ENCODE measurements at places on chromosomes 5 and 9.

DNA sequence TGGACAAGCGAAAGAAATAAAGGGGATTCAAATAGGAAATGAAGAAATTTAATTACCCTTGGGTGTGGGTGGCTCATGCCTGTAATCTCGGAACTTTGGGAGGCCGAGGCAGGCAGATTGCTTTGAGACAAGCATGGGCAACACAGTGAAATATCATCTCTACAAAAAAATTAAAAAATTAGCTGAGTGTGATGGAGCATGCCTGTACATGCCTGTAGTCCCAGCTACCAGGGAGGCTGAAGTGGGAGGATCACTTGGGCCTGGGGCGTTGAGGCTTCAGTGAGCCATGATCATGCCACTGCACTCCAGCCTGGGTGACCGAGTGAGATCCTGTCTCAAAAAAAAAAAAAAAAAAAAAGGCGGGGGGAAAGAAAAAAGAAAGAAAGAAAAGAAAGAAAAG lies 4.0 kb upstream of the RCL1 start:
- no peak for DNase-seq

DNA sequence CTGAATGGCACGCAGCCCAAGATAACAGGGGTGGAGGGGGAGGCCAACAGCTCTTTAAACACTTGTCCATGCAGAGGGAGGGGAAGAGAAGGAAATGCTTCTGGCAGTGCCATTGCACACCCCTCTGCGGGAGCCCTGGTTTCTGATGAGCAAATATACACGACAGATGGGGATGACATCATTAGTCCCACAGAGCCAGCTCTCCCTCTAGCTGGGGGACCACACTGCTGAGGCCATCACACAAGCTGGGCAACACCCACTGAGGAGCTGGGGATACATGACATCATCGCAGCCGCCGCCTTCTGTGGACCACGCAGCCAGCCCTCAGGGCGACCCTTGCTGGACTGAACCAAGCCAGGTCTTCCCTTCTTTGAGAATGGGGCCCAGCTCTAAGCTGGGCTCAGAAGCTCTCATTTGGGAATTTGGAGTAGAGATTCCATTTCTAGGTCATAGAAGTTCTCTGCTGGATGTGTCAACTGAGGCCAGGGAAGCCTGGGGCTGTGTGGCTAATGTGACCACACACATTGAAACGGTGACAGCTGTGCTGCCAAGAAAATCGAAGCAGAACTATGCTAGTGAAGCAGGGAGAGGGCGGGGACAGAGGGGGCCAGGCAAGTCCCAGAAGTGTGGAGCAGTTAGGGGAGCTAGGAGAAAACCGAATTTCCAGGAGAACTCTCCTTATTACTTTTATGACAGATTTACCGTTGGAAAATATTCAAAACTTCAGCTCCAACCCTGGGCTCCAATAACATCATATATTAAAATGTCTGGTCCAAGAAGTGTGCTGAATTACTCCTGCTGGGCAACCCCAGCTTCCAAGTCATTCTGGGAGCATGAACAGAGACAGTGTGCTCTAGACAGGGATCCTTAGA lies 79.5 kb downstream of the PRRT1B start:
- no peak for DNase-seq

DNA sequence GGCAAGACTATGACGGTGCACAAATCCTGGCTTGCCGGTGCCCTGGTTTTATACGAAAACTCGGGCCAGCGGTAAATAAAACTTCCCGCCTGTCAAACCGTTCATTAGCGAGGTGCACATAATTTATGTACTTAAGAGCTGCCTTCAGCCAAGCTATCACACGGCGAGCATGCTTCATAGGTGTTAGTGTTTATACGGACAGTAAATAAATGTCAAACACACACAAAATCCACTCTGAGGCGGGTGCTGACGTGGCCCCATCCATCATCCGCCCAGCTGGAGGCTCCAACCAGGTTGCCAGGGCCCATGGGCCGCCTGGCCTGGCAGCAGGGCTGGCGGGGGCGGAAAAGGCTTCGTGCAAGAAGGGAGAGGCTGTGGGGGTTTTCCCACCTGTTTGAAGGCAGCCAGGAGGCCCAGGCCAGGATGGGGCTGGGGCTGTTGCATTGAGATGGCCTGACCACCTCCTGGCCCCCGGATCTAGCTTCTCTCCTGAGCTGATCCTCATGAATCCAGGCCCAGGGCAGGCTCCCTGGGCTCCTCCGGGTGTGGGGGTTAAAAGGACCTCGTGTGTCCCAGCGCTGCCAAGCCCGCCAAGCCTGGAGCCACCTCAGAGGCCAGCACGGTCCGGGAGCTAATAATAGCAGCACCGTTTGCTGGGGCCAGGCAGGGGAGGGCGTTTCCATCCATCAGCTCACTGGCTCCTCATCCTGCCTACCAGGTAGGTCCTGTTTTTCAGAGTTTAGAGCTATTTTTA lies 43.2 kb downstream of the BARX1 start:
- no peak for DNase-seq

DNA sequence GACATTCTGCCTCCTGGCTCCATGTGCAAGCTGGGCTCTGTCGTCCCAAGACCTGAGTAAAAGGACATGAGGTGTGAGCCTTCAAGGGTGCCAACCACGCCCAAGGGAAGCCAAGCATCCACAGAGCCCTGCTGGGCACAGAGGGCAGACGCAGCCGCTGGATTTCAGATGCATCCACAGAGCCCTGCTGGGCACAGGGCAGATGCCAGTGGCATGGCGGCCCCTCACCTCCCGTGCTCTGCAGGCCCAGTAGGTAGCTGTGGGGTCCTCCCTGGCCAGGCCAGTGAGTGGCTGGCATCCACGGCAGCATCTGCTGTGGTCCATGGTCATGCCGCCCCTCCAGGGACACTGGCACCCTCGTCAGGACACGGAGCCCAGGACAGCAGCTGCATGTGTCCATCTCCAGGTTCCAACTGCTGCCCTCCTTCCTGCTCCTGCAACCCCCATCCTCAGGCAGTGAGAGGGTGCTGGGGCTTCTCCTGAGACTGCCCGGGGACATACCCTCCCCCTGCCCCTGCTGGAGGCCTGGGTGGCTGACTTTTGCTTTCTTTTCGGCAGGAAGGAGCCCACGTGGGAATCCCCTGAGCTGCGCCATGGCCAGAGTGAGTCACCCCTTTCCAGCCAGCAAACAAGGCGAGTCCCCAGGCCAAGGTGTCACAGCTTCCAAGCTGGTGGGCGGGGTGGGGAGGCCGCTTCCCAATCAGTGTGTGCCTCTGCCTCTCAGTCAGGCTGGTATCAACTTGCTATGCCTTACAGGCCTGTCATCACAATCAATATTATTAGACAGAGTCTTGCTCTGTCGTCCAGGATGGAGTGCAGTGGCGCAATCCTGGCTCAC lies 4.0 kb upstream of the TRAF2 start:
- DNase-seq = peak; percentile 71

DNA sequence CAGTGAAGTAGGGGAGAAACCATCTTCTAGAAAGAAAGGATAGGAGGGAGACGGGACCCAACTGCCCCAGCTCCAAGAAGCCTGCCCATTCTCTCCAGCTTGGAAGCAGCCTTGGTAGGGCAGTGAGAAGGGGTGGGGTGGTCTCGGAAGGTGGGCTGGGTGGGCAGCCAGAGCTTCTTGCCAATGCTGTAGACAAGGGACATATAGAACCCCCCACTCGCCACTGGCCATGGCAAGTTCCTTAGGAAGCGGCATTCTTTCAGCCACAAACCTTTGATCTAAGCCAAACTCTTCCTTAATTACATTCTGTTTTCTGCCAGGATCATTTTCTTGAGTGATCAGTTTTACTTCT lies 90.2 kb downstream of the PSD2 start:
- no peak for DNase-seq

Measured in stimulated activated CD8-positive, alpha-beta memory T cell treated with anti-CD3 and anti-CD28 coated beads, Interleukin-7, amount 100 ng/mL, for 1 hour (primary cell).